Caudate nucleus (tissue), 63 donors: ENCODE measurements at places on chromosomes 3 and 15.
A peak's percentile ranks its signal among the peaks of the same experiment; 100 is the strongest.

DNA sequence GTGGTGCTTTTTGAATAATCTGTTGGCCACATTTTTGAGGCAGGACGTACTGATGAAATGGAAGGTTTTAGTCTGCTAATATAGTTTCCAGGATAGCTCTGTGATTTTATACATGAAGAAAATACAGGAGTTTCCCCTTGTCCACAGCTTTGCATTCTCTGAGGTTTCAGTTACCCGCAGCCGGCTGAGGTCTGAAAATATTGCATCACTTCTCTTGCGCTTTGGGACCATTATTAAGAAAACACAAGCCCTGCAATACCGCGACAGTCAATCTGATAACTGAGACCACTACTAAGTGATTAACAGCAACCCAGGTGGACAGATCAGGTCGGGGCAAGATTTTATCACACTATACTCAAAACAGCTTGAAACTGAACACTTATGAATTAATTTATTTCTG lies 33.0 kb downstream of the BLM start:
- no peak for DNase-seq

GRCh38 chr3:79521221-79521848 lies 246.5 kb downstream of the ROBO1 start:
- DNase-seq: no peak

- no peak for DNase-seq
Measured at GRCh38 chr3:192816351-192816750, 89.0 kb upstream of the FGF12 start.

DNA sequence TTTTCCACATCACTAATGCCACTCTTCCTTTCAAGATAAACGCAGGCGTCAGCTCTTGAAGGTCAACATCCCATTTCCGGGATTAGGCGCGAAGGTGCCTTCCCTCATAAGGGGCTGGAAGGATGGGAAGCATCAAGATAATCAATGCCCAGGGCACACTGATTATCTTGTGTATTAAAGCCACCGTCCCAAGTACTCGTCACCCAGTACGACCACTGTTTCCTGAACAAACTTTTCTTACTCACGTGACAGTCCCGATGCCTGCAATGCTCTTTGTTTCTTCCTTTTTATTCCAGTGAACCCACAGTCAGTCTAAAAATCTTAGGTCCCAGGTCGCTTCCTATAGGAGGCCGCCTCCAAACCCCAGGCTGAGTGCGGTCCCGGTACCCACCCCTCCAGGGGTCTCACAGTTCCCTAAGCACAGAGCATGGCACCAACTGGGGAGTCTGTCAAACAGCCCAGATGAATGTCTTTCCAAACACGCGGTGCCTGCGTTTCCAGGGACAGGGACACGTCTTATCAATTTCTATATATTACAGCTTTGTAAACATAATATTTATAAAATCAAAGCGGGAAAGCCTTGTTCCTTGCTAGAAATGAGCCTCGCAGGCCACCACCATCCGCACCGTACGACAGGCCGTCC lies 589 bp downstream of the ANAPC13 start:
- no peak for DNase-seq

- no peak for DNase-seq
Measured at GRCh38 chr15:77409259-77410156, 10.4 kb downstream of the PEAK1 start.

GRCh38 chr15:53506370-53506769 lies 253.1 kb downstream of the WDR72 start:
- DNase-seq: no peak

GRCh38 chr3:86254480-86254879 lies 736.5 kb downstream of the VGLL3 start:
- no peak for DNase-seq

- DNase-seq: no peak
Measured at GRCh38 chr3:150317469-150317868, 90.6 kb upstream of the TSC22D2 start.

DNA sequence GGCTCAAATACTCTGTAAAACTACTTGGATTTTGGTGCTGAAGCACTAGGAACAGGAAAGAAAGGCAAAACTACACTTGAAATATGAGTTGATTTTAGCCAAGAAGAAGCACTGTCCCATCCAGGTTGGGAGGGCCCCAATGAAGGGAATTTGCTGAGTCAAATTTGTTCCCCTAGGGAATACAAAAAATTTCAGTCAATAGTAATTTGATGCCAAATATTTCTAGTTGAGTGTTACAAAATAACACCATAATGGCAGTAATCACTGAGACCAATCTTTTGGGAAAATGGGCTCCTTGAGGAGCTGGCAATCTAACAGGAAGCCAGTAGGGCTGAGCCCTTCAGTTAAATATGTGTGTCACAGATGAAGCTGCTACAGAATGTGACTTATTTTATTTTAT lies 896.9 kb downstream of the DIPK2A start:
- no peak for DNase-seq

DNA sequence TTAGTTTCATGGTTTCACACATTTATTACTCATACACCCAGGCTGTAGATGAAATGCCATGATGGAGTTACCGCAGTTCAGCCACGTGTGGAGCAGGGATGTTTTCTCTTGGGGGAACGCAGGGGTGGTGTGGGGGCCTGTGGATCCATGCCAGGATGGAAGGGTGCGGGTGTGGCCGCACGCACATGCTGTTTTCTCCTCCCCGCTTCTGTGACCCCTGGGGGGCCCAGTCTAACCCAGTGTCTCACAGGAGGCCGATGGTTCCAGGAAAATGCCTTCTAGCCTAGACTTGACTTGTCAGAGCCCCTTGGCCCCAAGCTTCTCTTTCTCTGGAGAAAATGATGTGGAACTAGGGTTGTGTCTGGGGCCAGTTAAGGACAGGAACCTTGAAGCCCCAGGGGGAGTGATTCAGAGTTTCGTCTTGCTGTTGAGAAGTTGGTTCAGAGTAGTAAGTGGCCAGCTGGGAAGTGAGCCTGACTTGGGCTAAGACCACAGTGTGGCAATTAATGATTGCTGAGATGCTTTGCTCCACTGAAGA lies 240.4 kb upstream of the BHLHE40 start:
- no peak for DNase-seq

GRCh38 chr15:75832114-75832513 lies 11.1 kb upstream of the UBE2Q2 start:
- DNase-seq: no peak

DNA sequence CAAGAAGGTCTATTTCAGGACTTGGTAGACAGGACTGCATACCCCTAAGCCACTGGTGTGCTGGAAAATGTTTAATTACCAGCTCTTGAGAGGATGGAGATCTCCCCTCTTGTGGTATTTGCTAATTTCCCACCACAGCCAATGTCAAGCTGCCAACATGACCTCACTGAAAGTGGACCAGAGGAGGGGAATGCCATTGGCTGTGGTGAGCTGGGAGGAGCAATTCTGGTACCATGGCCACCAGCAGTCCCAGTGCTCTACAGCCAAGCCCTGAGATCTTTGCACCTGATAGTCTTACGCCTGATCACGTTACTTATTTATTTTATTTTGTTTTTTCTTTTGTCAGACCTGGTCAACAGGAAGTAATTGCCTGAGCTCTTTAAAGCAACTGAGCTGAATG lies 82.5 kb upstream of the BCL6 start:
- no peak for DNase-seq

GRCh38 chr15:49168016-49168415 lies 2.0 kb upstream of the GALK2 start:
- no peak for DNase-seq

GRCh38 chr15:83278191-83278590 lies 6.3 kb downstream of the BNC1 start:
- no peak for DNase-seq

DNA sequence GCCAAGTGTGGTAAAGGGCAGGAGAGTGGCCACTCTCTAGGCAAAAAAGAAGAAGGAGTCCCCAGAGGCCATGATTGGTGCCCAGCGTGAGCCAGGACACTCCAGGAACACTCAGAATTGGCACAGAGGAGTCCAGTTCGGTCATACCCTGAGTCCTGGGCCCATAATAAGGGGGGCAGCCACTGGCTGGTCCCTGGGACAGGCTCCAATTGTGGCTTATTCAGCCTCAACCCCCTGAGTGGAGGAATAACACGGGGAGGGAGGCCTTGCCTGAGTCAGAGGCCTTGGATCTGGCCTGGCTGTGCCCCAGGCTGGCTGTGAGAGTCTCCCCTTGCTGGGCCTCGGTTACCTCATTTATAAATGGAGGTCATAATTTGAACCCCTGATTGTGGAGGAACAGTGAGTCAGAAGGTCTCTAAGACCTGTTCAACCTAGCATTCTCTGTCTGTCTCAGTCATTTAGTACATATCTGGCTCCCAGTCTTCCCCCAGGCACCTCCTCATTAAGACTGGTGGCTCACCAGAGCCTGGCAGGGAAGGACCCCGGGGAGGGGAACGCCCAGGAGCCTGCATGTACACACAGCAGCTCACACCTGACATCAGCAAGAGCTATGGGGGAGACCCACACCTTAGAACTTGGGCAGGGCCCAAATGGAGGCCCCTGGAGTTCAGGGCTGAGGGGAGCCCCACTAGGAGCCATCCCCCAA lies 95.9 kb upstream of the ATP2B2 start:
- DNase-seq: peak; percentile 23

GRCh38 chr3:130242850-130243569 lies 102.5 kb upstream of the COL6A5 start:
- DNase-seq: no peak

DNA sequence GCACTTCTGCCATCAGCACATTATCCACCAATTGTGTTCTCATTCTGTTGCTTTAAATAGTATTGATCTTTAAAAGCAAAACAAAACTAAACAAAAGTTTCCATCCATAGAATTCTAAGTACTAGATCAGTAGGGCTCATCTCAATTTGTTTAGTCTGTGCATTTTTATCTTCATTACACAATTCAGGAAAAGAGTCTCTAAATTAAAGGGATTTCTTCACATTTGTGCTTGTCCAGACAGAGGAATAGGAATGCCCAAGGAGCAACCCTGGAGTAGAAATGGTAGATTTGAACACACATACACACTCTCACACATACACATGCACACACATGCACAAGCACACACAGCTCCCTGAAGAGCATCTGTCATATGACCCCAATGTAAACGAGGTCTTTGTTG lies 21.4 kb downstream of the LMCD1 start:
- DNase-seq: no peak

GRCh38 chr3:188720636-188721035 lies 451.1 kb upstream of the TPRG1 start:
- no peak for DNase-seq

- DNase-seq: no peak
Measured at GRCh38 chr3:22399566-22399965, 648.6 kb upstream of the ZNF385D start.

GRCh38 chr15:75452364-75452864 lies 924 bp upstream of the SIN3A start:
- DNase-seq: peak; percentile 60

DNA sequence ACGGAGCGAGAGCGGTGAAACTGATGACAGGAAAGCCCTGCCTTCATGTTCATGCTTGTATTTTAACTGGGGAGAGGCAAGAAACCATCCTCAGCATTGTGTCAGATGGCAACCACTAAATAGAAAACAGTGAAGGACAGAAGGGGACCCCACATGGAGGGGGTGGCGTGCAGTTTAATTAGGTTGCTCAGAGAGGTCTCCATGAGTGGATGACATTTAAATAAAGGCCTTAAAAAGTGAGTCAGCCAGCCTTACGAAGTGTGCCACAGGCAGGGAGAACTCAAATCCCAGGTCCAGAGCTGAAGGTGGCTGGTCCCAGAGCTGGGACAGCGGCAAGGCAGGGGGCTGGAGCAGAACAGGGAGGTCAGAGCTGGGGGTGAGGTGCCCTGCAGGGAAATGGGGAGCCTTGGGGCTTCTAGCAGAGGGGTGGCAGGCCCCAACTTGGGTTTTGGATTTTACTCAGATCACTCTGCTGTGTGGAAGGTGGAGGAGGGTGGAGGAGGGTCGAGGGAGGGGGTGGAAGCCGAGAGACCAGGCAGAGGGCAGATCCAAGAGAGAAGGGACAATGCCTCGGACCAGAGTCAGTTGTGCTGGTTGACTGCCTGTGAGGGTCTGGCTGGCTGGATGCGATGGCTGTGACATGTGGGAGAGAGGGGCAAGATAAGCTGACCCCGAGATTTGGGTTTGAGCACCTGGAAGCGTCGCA lies 73.7 kb downstream of the KLF13 start:
- DNase-seq: no peak

DNA sequence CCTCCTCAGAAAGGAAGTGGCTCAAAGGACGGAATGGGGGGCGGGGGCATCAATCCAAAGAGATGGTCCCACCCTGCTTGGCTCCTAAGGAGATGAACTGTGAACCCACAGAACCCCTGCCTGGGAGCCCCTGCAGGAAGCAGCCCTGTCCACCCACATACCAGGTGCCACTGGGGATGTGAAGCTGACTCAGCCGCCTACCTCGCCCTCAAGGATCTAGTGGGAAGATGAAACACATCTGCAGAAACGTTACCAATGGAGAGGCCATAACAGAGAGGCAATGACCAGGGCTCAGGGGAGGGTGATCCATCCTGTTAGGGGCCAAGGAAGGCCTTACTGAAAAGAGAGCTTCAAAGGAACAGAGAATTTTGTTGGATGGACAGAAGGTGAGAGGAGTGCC lies 35.1 kb downstream of the EAF1 start:
- no peak for DNase-seq

DNA sequence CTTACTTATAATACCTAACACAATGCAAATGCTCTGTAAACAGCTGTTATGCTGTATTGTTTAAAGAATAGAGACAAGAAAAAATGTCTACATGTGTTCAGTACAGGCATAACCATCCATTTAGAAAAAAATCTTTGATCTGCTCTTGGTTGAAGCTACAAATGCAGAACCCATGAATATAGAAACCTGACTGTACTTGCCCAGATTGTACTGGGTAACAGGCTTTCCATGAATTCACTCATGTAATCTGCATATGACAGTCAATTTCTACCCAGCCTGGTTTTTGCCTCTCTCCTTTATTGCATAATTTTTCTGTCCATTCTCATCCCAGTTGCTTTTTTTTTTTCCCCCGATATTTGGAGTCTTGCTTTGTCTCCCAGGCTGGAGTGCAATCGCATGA lies 62.6 kb upstream of the ETV5 start:
- no peak for DNase-seq

GRCh38 chr15:63350178-63350621 lies 31.4 kb downstream of the CA12 start:
- no peak for DNase-seq

GRCh38 chr3:170483485-170484262 lies 65.0 kb downstream of the CLDN11 start:
- DNase-seq: no peak

GRCh38 chr3:132509096-132509495 lies 88.0 kb upstream of the ACKR4 start:
- DNase-seq: no peak

GRCh38 chr15:43100971-43101370 lies 4.9 kb downstream of the UBR1 start:
- no peak for DNase-seq

DNA sequence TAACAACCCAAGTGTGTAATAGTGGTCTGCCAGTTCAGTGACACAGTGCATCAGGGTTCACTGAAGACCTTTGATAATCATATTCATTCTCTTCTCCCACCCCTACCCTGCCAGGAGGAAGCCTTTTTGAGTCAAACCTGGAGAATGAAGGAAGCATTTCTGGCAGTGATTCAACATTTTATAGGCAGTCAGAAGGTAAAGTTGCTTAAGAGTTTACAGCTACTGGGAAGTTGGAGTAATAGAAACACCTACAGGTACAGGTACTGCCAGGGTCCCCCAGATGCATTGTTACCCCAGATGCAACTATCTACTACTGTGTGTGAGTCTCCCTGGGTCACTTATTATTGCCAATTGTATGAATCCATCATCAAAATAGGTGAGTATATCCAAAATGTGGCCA lies 146.9 kb upstream of the EIF1B start:
- DNase-seq: no peak

- no peak for DNase-seq
Measured at GRCh38 chr15:34679291-34679690, 75.5 kb downstream of the GJD2 start.

- DNase-seq: no peak
Measured at GRCh38 chr3:115548611-115549010, 74.7 kb upstream of the GAP43 start.
